ENCODE measurements at places on chromosomes 16 and 17.

GRCh38 chr16:2087748-2088631 lies 40.2 kb downstream of the TSC2 start:
- H3K27me3 ChIP-seq: no peaks in the 10 kb centered on the region
- H3K27ac ChIP-seq: no peak overlapping the region
- H3K36me3 ChIP-seq: peaks cover 75% of the 10 kb centered on the region
- peaks cover 45% of the 10 kb centered on the region for H3K4me1 ChIP-seq
- no peak for DNase-seq
- H3K4me3 ChIP-seq: no peak overlapping the region

GRCh38 chr16:58515871-58516767 lies 802 bp downstream of the SETD6 start:
- H3K27ac ChIP-seq: no peak overlapping the region
- no peak for DNase-seq
- H3K27me3 ChIP-seq: no peaks in the 10 kb centered on the region
- peak overlapping the region; percentile 86 for H3K4me3 ChIP-seq
- H3K4me1 ChIP-seq: peaks cover 21% of the 10 kb centered on the region
- H3K36me3 ChIP-seq: peaks cover 43% of the 10 kb centered on the region

GRCh38 chr16:84662471-84662870 lies 14.2 kb downstream of the KLHL36 start:
- H3K27me3 ChIP-seq: no peaks in the 10 kb centered on the region
- peaks cover 11% of the 10 kb centered on the region for H3K4me1 ChIP-seq
- H3K27ac ChIP-seq: no peak overlapping the region

- H3K27me3 ChIP-seq: no peaks in the 10 kb centered on the region
- no peak for DNase-seq
- no peak overlapping the region for H3K4me3 ChIP-seq
- H3K36me3 ChIP-seq: no peaks in the 10 kb centered on the region
Observed at GRCh38 chr16:79885320-79885719, 284.8 kb upstream of the MAF start.

DNA sequence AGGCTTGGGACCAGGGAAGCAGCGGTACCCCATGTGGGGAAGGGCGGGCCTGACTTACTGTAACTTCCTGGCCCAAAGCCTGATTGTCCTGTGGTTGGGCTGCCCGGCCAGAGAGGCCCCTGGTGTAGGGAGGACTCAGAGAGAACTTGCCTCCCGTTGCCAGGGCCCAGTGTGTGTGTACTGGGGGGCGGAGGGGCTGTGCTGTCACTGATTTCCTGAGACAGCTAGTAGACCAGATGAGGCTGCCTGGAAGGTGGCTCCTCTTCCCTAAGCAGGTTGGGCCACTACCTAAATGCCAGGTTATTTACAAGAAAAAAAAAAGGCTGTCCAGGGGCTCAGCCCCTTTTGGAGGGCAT lies 16.7 kb downstream of the SOCS3 start:
- H3K4me3 ChIP-seq: peak overlapping the region; percentile 71
- H3K36me3 ChIP-seq: no peaks in the 10 kb centered on the region
- H3K27me3 ChIP-seq: no peaks in the 10 kb centered on the region
- DNase-seq: peak; percentile 93
- peak overlapping the region; percentile 96 for H3K27ac ChIP-seq

DNA sequence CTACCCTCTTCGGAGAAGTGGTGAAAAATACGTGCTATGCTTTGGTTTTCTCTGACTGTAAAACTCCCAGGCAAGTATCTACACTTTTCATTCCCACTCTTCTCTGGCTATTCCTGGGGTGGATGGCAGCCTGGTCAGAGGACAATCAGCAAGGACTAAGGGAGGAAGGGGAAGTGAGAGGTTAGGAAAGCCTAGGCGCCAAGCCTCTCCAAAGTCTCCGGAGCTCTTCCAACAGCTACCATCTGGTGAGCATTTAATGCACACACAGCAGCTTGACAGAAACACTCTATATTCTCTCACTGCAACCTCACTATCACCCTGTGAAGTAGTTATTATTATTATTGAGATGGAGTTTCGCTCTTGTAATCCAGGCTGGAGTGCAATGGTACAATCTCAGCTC lies 65.1 kb downstream of the WSCD1 start:
- DNase-seq: no peak
- no peaks in the 10 kb centered on the region for H3K4me1 ChIP-seq
- no peak overlapping the region for H3K27ac ChIP-seq
- H3K4me3 ChIP-seq: no peak overlapping the region

GRCh38 chr16:76081967-76082366 lies 195.2 kb upstream of the CNTNAP4 start:
- no peak overlapping the region for H3K4me3 ChIP-seq
- DNase-seq: no peak
- H3K27me3 ChIP-seq: no peaks in the 10 kb centered on the region
- no peaks in the 10 kb centered on the region for H3K4me1 ChIP-seq
- H3K36me3 ChIP-seq: no peaks in the 10 kb centered on the region

DNA sequence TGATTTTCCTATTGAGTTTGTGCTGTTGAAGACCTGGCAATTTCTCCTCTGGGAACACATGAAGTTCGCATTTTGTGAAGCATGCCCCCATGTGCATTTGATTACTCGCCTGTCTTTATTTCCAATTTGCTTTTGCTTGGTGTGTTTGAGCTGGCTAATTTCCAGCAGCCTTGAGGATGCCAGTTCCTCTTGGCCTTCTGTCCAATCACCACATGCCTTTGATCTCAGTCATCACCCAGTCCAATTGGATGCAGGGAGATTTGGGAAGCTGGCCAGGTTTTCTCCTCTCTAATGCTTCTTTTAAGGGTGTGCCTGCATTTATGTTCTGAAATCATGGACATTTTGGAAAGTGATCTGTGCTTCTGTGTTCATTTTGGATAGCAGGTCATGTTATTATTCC lies 3.8 kb upstream of the TMEM100 start:
- H3K4me3 ChIP-seq: peak overlapping the region; percentile 22
- peaks cover 42% of the 10 kb centered on the region for H3K27me3 ChIP-seq
- H3K36me3 ChIP-seq: no peaks in the 10 kb centered on the region
- no peaks in the 10 kb centered on the region for H3K4me1 ChIP-seq
- H3K27ac ChIP-seq: no peak overlapping the region

DNA sequence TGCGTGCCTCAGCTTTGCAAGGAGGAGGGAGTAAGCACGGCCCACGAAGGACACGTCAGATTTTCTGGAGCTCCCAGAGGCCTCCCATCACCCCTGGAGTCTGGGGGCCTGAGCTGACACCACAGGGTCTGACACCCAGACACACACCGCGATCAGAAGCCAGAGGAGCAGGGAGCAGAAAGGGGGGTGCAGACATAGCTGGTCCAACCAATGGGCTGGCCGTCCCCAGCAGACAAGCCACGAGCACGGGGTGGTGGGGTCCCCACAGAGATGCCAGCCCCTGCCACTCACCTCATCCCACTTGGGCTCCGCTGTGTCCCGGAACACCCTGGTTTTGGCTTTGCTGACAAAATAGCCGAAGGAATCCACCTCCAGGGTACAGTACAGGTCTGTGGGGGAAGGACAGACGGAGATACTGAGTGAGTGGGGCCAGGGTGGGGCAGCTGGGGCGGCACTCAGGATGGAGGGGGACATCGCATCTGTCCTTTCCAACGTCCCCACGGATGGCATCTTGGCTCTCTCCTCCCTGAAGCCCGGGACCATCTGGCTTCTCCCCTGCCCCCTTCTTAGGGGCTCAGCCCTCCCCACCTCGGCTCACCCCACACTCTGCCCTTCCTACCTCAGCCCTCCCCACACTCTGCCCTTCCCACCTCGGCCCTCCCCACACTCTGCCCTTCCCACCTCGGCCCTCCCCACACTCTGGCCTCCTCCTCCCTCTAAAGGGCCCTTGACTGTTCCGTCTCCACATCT lies 53.5 kb downstream of the TIMM22 start:
- peaks cover 7% of the 10 kb centered on the region for H3K4me1 ChIP-seq
- no peak overlapping the region for H3K4me3 ChIP-seq
- H3K27me3 ChIP-seq: no peaks in the 10 kb centered on the region
- H3K36me3 ChIP-seq: peaks cover 83% of the 10 kb centered on the region

DNA sequence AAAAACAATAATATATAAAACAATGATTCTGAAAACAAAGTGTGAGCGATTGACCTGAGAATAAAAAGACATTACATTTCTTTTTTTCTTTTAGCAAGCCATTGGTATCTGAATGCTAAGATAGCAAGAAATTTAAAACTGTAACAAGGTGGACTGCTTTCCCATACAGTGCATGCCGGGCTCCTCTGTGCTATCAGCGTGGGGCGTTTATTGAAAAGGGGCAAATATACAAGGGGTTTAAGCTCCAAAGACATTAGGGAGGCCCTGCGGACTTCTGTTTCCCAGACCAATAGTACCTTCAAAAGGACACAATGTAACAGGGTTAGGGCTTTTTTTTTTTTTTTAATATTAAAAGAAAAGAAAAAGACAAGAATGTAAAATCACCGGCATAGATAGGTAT lies 261.3 kb downstream of the ZFHX3 start:
- no peaks in the 10 kb centered on the region for H3K27me3 ChIP-seq
- H3K4me1 ChIP-seq: peaks cover 9% of the 10 kb centered on the region
- peaks cover 29% of the 10 kb centered on the region for H3K36me3 ChIP-seq
- peak; percentile 7 for DNase-seq
- no peak overlapping the region for H3K27ac ChIP-seq
